ENCODE measurements at places on chromosomes 1 and 21. TPM values are rescaled to one million over a fixed set of nuclear protein-coding genes. Genes with fewer than 3 reads are reported as not detected.

DNA sequence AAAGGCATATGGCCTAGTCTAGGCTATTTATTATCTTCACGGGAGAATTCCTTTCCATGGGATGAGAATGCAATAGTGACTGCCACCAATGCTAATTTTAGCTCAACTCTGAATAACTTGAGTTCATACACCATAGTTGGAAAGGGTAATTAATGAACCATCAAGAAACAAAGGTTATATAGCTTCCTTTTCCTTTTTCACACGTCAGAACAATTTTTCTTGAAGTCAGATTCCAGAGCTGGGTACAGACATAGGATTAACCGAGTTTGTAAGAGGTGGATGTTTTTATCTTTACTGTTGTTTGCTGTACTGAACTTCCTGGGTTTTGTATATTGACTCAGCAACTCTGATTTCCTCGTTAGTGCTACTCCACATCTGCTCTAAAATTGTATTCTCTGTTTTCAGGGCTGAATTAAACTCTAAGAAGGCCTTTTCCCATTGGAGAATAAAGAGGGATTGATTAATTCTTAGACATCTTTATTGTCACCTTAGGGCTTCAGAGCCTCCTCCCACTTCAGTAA lies 262.0 kb downstream of the NUF2 start:
- no peaks in the 10 kb centered on the region for H3K27me3 ChIP-seq
- H3K4me1 ChIP-seq, result no peaks in the 10 kb centered on the region
- no peak for DNase-seq
- H3K27ac ChIP-seq, result no peak overlapping the region
- no peaks in the 10 kb centered on the region for H3K36me3 ChIP-seq
- no peak overlapping the region for H3K4me3 ChIP-seq

DNA sequence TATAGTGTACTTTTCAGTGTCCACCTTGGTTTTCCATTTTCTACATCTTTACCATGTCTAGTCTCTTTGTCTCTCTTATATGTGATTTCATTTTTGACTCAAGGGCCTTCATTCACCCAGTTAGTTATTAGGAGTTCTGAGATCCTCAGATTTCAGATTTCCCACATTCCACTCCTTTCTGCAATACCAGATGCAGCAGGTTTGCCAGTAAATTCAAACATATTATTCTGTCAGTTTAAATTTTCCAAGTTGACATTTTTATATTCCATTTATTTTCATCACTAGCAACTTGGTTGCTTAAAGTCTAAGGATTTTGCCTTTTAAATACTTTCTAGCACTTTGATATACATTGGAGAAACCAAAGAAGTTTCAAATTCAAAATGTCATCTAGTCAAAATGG lies 42.4 kb downstream of the ABL2 start:
- H3K4me3 ChIP-seq, result no peak overlapping the region
- H3K27me3 ChIP-seq, result no peaks in the 10 kb centered on the region
- H3K4me1 ChIP-seq, result no peaks in the 10 kb centered on the region
- DNase-seq, result no peak

- DNase-seq, result no peak
- no peaks in the 10 kb centered on the region for H3K4me1 ChIP-seq
- no peaks in the 10 kb centered on the region for H3K27me3 ChIP-seq
- H3K36me3 ChIP-seq, result no peaks in the 10 kb centered on the region
- H3K4me3 ChIP-seq, result no peak overlapping the region
- H3K27ac ChIP-seq, result no peak overlapping the region
These were observed 815.6 kb upstream of the NEGR1 start for GRCh38 chr1:73097917-73098316.

Gene SLC1A7
- total RNA-seq, result not detected

Gene ZBTB37
- total RNA-seq, result 10.4 TPM

Data from CD8-positive, alpha-beta memory T cell (primary cell).